BE2C (cell line): ENCODE measurements at places on chromosomes 7 and 10.

DNA sequence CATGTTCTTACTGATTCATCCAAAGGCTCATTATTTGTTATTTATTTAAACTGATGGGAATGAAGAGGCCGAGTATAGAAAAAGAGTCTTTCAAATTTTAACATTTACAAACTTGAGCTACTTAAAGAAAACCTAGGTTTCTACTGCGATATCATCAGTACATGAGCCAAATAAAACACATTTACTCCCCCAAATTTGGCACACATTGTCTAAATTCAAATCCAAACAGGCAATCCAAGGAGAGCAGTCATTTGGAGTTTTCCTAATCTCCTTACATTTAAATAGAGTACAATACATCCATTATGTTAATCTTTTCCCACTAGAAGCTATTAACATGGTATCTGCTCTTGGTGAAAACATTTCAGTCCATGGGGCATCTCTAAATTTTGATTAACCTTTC, 2.2 kb downstream of the NMT2 start:
- DNase-seq, result no peak

- no peak for DNase-seq
These were observed 8.4 kb downstream of the C10orf105 start for GRCh38 chr10:71711052-71711623.

GRCh38 chr7:94394437-94395140, at the start of gene COL1A2:
Gene COL1A2, plus strand, starts transcription at chr7:94394895. Its CDS starts 137 bp downstream, at chr7:94395032.
- no peak for DNase-seq

GRCh38 chr10:129332476-129332875, 134.6 kb upstream of the MGMT start:
- peak; percentile 54 for DNase-seq

- DNase-seq, result no peak
These were observed 33.5 kb downstream of the LHPP start for GRCh38 chr10:124495162-124495561.

GRCh38 chr10:87866412-87866974, 3.1 kb downstream of the PTEN start:
- DNase-seq, result no peak

GRCh38 chr10:24515481-24515880, 208.2 kb downstream of the ARHGAP21 start:
- DNase-seq, result no peak
